ENCODE measurements at places on chromosomes 12 and 14. TPM values are rescaled to one million over a fixed set of nuclear protein-coding genes. Genes with fewer than 3 reads are reported as not detected.

The TAS2R9 gene
- total RNA-seq = not detected

The LGMN gene
- 147 TPM for total RNA-seq

The LTBP2 gene
- 27.1 TPM for total RNA-seq

The TAS2R46 gene
- 0.72 TPM for total RNA-seq

The EVL gene
- 29.3 TPM for total RNA-seq

The GXYLT1 gene
- 7.4 TPM for total RNA-seq

The PZP gene
- total RNA-seq = not detected

The ASCL1 gene
- not detected for total RNA-seq

The GPR162 gene
- total RNA-seq = 7.0 TPM

The C12orf54 gene
- not detected for total RNA-seq

The CLBA1 gene
- 4.9 TPM for total RNA-seq

The CMA1 gene
- total RNA-seq = not detected

The KIF26A gene
- total RNA-seq = 0.32 TPM

The NFATC4 gene
- total RNA-seq = 41.9 TPM

The CLEC2A gene
- not detected for total RNA-seq

The RDH11 gene
- 112 TPM for total RNA-seq

The STXBP6 gene
- 29.5 TPM for total RNA-seq

The AJUBA gene
- 28.0 TPM for total RNA-seq

The B3GNT4 gene
- 2.5 TPM for total RNA-seq

The SRRM4 gene
- not detected for total RNA-seq

The LRRIQ1 gene
- not detected for total RNA-seq

The PTPRB gene
- 2.6 TPM for total RNA-seq

The GSC gene
- total RNA-seq = not detected

The WDR20 gene
- 14.4 TPM for total RNA-seq

The RHEBL1 gene
- not detected for total RNA-seq

The FSCB gene
- not detected for total RNA-seq

The RNF34 gene
- 26.5 TPM for total RNA-seq

The RDH12 gene
- not detected for total RNA-seq

The SHMT2 gene
- 205 TPM for total RNA-seq

The RGS6 gene
- not detected for total RNA-seq

The FOXN4 gene
- not detected for total RNA-seq

The C12orf60 gene
- 0.49 TPM for total RNA-seq

The LTA4H gene
- 72.6 TPM for total RNA-seq

The ADAM21 gene
- 1.4 TPM for total RNA-seq

The BMAL2 gene
- 1.8 TPM for total RNA-seq

The POLE2 gene
- total RNA-seq = 4.9 TPM

The DNAI7 gene
- total RNA-seq = not detected

The MMP14 gene
- total RNA-seq = 238 TPM

The SLC25A21 gene
- 0.18 TPM for total RNA-seq

The NR1H4 gene
- total RNA-seq = not detected

The WNT1 gene
- total RNA-seq = not detected

The SSTR1 gene
- 4.5 TPM for total RNA-seq

The DIO3 gene
- total RNA-seq = not detected

Measured in cardiac atrium fibroblast (primary cell).